H1 (cell line): ENCODE measurements at places on chromosomes 2 and 18.
A peak's percentile ranks its signal among the peaks of the same experiment; 100 is the strongest.

GRCh38 chr2:99989905-99990304, 152.5 kb downstream of the AFF3 start:
- DNase-seq, result no peak

DNA sequence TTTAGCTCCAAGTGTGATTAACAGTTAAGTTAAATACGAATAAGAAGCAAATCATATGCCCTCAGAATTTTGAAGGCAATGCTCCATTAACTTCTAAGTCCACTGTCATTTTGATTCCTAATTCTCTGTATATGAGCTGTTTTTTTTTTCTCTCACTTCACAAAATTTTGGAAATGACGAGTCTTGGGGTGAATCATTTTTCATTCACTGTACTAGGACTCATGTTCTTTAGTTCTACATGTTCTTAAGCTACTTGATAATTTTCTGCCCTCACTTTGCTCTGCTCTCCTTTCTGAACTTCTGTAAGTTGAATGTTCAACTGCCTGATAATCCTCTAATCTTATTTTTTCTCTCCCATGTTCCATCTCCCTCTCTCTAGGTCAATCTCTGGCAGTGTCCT, 141.0 kb downstream of the THADA start:
- DNase-seq, result no peak

DNA sequence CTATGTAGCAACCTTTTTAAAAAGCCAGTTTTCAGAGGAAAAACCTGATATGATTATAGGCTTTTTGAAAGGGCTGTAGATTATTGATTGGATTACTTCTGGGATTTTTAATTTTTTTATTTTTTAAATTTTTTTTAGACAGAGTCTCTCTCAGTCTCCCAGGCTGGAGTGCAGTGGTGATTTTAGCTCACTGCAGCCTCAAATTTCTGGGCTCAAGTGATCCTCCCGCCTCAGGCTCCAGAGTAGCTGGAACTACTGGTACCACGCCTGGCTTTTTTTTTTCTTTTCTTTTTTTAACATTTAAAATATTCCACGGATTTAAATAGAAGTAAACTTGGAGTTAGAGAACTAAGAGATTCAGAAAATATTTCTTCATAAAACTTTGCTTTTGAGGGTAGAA, 1.2 kb downstream of the MRPL19 start:
- no peak for DNase-seq

- DNase-seq, result peak; percentile 27
Measured at GRCh38 chr2:31168291-31168690, 30.1 kb upstream of the GALNT14 start.
